Adipose tissue (tissue), 3 donors: ENCODE measurements at places on chromosomes 12 and 14. TPM values are rescaled to one million over a fixed set of nuclear protein-coding genes. Genes with fewer than 3 reads are reported as not detected.

RDH5 gene
- polyA plus RNA-seq = 172 TPM

FOXA1 gene
- polyA plus RNA-seq = 0.22 TPM

CMAS gene
- polyA plus RNA-seq = 33.4 TPM

CD27 gene
- polyA plus RNA-seq = 0.82 TPM

EFCAB11 gene
- polyA plus RNA-seq = 2.8 TPM

SERPINA10 gene
- polyA plus RNA-seq = not detected

NKX2-8 gene
- not detected for polyA plus RNA-seq

SERPINA1 gene
- polyA plus RNA-seq = 50.9 TPM

SCN8A gene
- polyA plus RNA-seq = 0.49 TPM

PRR4 gene
- polyA plus RNA-seq = 0.59 TPM
